ENCODE measurements at places on chromosomes 1 and 21. TPM values are rescaled to one million over a fixed set of nuclear protein-coding genes. Genes with fewer than 3 reads are reported as not detected.

DNA sequence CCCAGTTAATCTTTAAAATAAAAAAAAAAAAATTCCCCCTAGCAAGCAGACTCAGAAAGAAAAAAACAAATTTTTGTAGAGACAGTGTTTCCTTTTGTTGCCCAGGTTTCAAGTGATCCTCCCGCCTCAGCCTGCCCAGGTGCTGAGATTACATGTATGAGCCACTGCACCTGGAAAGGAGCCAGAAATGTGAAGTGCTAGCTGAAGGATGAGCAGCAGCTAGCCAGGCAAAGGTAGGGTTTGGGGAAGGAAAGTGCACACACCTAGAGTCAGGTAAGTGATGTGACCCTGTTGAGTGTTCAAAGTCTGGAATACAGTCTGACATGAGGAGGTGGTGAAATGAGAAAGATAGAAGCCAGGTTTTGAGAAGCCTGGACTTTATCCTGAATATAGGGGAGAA, 1.7 kb downstream of the AKR1A1 start:
- H3K36me3 ChIP-seq: peaks cover 7% of the 10 kb centered on the region
- peaks cover 13% of the 10 kb centered on the region for H3K4me1 ChIP-seq

- H3K27ac ChIP-seq: no peak overlapping the region
- no peaks in the 10 kb centered on the region for H3K36me3 ChIP-seq
- DNase-seq: no peak
- no peaks in the 10 kb centered on the region for H3K27me3 ChIP-seq
- no peak overlapping the region for H3K4me3 ChIP-seq
Measured at GRCh38 chr1:230816018-230816417, 52.3 kb downstream of the C1orf198 start.

DNA sequence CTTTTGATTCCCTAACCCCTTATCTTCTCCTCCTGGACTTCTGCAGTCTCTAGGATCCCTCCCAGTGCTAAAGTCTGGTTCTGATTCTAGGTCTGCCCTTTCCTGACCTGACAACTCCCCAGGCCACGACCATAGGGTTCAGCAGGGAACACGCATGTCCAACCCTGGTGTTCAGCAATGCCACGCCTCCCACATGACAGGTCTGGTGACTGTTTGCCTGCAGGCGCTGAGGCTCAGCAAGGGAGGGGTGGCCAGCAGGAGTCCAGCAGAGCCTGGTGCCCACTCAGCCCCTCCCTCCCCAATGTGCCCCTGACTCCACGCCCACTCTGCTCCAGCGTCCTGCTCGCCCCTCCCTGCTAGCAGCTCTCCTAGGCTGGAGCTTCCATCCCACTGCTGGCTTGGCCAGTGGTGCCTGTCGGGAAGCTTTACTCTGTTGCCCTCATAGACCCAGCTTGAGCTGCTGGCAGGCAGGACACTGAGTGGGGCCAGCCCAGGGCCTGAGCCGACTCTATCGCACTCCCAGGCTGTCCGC, 17.3 kb downstream of the SLC9A1 start:
- H3K27me3 ChIP-seq: no peaks in the 10 kb centered on the region
- no peaks in the 10 kb centered on the region for H3K36me3 ChIP-seq
- H3K27ac ChIP-seq: peak overlapping the region; percentile 89
- H3K4me1 ChIP-seq: peaks cover 44% of the 10 kb centered on the region
- DNase-seq: peak; percentile 88
- no peak overlapping the region for H3K4me3 ChIP-seq

DNA sequence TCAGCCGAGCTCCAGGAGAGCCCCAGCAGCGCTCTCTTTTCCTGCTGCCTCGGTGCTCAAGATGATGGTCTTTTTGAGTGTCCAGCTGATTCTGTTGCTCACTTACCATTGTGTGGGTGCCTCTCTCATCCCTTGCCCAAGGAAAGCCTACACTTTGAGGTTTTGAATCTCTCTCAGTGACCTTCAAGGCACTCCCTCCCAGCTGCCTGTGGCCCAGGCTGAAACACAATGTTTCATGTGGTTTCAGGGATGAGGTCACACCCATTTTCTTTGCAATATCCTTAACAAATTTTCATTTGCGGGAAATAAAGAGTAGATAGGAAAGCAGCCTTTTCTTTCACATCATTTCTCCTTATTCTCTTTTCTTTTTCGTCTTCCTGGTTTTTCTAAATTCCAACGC, 12.6 kb upstream of the MRPS14 start:
- no peak for DNase-seq
- H3K4me3 ChIP-seq: no peak overlapping the region
- H3K27me3 ChIP-seq: no peaks in the 10 kb centered on the region
- H3K4me1 ChIP-seq: no peaks in the 10 kb centered on the region
- H3K36me3 ChIP-seq: no peaks in the 10 kb centered on the region

- H3K27ac ChIP-seq: no peak overlapping the region
- H3K36me3 ChIP-seq: no peaks in the 10 kb centered on the region
- no peak overlapping the region for H3K4me3 ChIP-seq
Measured at GRCh38 chr1:162550925-162551324, 10.6 kb upstream of the UAP1 start.

The CADM3 gene
- 2.8 TPM for total RNA-seq

The ADAMTS1 gene
- total RNA-seq: 35.9 TPM

The SEC16B gene
- 3.3 TPM for total RNA-seq

The KPRP gene
- total RNA-seq: not detected

The TMEM51 gene
- total RNA-seq: 8.4 TPM

Measured in spleen (tissue), 13 donors.